Cardiac muscle cell (in vitro differentiated cells and primary cell): ENCODE measurements at places on chromosomes 5 and 9. TPM values are rescaled to one million over a fixed set of nuclear protein-coding genes. Genes with fewer than 3 reads are reported as not detected.
A peak's percentile ranks its signal among the peaks of the same experiment; 100 is the strongest.

Gene IFNA21
- total RNA-seq, result not detected in 2 replicates

Gene BASP1
- 111 and 129 TPM in 2 replicates for total RNA-seq

Gene BARX1
- 0.24 TPM in 1 of 2 replicates, not detected in the other for total RNA-seq

Gene GARIN3
- total RNA-seq, result not detected in 2 replicates

Gene FASTKD3
- 10.4 and 10.9 TPM in 2 replicates for total RNA-seq

DNA sequence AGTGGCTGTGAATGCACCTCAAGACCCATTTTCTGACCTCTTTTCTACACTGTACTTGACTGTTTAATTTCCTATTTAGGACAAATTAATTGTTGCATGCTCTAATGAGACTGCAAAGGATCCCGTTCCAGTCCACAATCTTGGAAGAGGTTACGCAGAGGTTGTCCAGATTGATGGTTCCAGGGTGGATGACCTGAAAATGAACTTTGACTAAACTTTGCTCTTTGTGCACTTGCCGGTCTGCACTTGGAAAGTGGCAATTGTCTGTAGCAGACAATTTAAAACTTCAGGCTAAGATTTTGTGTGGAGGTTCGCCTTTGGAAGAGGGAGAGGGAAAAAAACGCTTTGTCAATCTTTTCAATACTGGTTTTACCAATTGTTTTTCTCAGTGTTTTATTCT, 267.8 kb downstream of the TMEM161B start:
- no peak for DNase-seq

GRCh38 chr9:130694205-130694604, 625 bp downstream of the EXOSC2 start:
- DNase-seq, result no peak

GRCh38 chr5:38808666-38809343, 37.0 kb upstream of the OSMR start:
- DNase-seq, result no peak

DNA sequence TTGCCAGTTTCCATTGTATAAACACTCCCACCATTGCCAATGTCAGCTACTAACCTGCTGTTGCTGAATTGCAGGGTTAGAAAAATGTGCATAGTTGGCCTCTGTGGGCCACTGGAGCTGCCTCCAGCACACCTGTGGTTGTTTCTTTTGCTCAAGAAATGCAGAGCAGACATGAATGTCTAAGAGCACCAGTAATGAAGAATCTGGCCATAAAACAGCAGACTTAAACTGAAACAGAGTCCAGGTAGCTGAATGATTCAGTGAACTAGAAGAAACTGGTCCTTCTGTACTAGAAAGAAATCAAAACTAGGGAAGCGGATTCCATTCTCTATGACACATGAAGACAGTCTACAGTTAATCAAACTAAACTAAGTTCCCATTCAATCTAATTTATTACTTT, 48.2 kb downstream of the NUDT12 start:
- no peak for DNase-seq

GRCh38 chr5:138937392-138938387, 62.6 kb upstream of the LRRTM2 start:
- DNase-seq, result no peak

DNA sequence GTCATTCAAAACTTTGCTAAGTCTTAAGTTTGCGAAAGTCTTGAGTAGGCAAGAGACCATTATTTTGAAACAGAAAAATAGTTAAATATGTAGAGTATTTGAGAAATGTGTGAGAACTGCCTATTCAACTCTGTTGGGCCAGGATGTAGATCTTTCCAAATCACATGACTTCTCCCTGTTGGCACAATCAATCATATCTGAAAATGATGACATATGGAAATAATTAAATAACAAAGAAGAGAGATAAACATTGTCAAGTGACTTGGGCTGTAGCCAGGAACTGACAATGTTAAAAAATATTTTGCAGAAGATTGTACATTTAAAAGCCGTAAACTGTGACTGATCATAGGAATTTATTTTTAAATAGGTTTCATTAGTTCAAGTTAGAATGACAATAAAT, 104.6 kb upstream of the IL6ST start:
- DNase-seq, result peak; percentile 90

GRCh38 chr9:18260521-18260920, 213.4 kb upstream of the ADAMTSL1 start:
- DNase-seq, result peak; percentile 72

GRCh38 chr9:80775530-80775929, 913.8 kb downstream of the TLE1 start:
- no peak for DNase-seq
